ENCODE measurements at places on chromosomes 7 and 10.

DNA sequence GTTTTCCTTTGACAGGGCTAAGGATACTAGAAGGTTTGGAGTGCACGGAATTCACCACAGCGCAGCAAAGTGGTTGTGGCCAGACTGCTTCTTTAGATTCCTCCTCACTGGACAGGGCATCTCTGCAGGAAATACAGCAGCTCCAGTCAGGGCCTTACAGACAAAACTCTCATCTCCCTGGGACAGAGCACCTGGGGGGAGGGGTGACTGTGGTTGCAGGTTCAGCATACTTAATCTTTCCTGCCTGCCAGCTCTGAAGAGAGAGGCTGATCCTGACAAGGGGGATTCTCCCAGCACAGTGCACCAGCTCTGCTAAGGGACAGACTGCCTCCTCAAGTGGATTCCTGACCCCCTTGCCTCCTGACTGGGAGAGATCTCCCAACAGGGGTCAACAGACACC is 1257.9 kb downstream of the NXPH1 start:
- no peak for DNase-seq

DNA sequence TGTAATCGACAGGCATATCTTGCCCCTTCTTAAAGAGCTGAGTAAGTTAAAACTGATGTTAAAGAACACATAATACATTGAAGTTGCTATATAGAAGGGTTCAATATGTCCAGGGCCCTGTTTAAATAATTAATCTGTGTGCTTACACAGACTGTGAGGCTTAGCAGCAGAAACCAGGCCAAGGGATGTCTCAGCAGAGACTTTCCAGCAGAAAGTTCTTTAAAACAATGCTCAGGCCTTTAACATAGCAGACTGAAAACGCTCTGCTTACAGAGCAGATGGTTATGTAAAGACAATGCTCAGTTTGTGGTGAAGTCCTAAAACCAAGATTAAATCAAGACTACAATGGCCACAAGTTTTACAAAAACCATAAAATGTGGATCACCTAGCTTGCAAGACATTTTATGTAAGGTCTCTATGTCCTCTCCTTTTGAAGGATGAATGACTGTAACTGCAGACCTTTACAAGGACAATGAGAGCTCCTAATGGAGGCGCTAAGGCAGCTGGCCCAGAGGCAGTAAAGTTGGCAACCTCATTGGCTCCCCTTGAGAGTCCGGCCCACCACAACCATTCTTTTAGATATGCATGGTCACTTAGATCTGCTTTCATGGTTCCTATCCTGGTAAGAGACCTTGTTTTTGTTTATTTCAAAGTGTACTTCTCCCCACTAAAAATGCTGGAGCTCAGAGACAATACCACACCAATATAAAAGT is 56.3 kb downstream of the FZD1 start:
- DNase-seq, result no peak

DNA sequence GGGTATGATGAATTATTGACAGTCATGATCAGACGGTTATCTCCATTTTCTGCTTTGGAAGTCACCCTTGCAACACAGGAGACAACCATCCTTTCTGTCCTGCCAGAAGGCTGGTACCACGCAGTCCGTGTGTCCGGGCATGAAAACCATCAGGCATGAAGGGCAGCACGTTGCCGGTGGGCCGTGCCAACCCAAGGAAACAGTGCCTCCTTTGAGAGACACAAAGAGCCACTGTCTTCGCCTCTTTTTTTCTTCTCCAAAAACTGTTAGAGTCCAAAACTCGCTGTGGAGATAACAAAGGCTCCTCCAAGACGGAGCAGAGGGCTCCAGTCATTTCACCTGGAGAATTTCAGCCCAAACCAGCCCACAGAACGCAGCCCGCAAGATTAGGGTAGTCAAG is 60.4 kb upstream of the ARHGAP21 start:
- DNase-seq, result no peak

DNA sequence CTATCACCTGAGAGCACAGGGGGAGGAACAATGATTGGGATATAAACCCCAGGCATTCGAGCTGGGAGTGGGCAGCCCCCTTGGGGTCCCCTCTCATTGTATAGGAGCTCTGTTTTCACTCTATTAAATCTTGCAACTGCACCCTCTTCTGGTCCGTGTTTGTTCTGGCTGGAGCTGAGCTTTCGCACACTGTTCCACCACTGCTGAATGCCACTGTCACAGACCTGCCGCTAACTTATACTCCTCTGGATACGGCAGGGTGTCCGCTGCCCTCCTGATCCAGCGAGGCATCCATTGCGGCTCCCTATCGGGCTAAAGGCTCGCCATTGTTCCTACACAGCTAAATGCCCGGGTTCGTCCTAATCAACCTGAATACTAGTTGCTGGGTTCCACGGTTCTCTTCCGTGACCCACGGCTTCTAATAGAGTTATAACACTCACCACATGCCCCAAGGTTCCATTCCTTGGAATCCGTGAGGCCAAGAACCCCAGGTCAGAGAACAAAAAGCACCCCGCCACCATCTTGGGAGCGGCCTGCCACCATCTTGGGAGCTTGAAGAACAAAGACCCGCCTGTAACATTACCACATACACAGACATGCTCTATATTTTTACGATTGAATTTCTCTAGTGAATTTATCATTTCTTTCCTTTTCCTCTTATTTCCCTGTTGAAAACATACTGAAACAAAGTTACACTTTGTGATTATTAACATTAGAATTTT is 9.0 kb downstream of the ZWINT start:
- DNase-seq, result no peak

GRCh38 chr10:70442332-70442988 is 979 bp upstream of the NODAL start:
- no peak for DNase-seq

GRCh38 chr7:155856656-155857055 is 44.4 kb upstream of the SHH start:
- no peak for DNase-seq

DNA sequence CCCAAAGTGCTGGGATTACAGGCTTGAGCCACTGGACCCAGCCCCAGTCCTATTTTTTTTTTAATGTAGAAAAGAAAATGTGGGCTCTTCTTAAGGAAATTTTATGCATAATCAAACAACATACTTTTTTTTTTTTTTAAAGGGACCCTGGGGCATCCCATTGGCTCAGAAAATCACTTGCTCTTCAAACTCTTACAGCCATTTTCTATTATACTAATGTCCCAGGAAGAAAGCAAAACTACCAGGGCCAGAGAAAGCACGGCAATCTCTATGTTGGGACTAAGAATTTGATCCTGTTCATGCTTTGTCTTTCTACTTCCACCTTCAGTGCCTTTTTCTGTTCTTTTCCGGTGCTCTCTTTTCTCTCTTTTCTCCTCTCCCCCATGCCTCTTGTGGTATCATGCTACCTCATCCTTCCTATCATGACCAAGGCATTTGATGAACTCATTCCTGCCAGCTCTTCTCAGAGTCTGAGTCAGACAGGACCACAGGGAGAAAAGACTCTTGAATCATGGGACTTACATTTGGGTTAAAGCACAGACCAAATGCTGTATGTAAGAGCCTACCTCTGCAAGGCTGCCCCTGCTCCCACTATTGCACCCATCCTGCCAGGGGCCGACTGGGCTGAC is 76.4 kb upstream of the CCNY start:
- peak; percentile 59 for DNase-seq

GRCh38 chr10:132107186-132107948 is 41.6 kb downstream of the JAKMIP3 start:
- DNase-seq, result no peak

- DNase-seq, result no peak
Observed at GRCh38 chr7:50594136-50594535, 28.9 kb upstream of the DDC start.

Measured in MCF 10A (cell line).